ENCODE measurements at places on chromosomes 1 and 21.

GRCh38 chr1:94286864-94287437, 49.6 kb upstream of the ARHGAP29 start:
- H3K27ac ChIP-seq: no peak overlapping the region
- peaks cover 15% of the 10 kb centered on the region for H3K27me3 ChIP-seq
- H3K36me3 ChIP-seq: no peaks in the 10 kb centered on the region
- DNase-seq: no peak
- H3K4me3 ChIP-seq: no peak overlapping the region

DNA sequence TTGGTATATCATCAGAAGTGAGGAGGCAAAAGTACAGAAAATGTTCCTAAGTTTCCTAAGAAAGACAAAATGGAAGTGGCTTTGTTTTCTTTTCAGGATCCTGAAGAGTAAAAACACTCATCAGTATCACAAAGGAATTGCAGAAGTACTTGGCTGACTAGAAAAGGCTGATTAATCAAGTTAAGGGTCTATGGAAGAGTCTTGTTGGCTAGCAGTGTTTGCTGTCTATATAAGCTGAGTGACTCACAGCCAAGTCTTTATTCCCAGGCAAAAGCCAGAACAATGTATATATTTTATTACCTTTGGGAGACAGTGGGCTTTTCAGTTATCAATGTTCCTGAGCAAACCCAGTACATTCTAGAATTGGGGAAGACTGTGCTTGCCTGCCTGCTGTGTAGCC, 777.0 kb downstream of the PLA2G4A start:
- no peaks in the 10 kb centered on the region for H3K4me1 ChIP-seq
- H3K4me3 ChIP-seq: no peak overlapping the region
- no peaks in the 10 kb centered on the region for H3K36me3 ChIP-seq
- no peaks in the 10 kb centered on the region for H3K27me3 ChIP-seq

- H3K27ac ChIP-seq: no peak overlapping the region
- peaks cover 7% of the 10 kb centered on the region for H3K27me3 ChIP-seq
- DNase-seq: no peak
- H3K4me3 ChIP-seq: no peak overlapping the region
- H3K36me3 ChIP-seq: no peaks in the 10 kb centered on the region
Observed at GRCh38 chr1:55526716-55527115, 311.6 kb upstream of the USP24 start.

- no peaks in the 10 kb centered on the region for H3K4me1 ChIP-seq
- no peaks in the 10 kb centered on the region for H3K27me3 ChIP-seq
- H3K36me3 ChIP-seq: peaks cover 35% of the 10 kb centered on the region
- no peak overlapping the region for H3K27ac ChIP-seq
Observed at GRCh38 chr21:46388206-46388880, 64.4 kb downstream of the PCNT start.

GRCh38 chr1:8477166-8477982, 159.5 kb downstream of the SLC45A1 start:
- no peaks in the 10 kb centered on the region for H3K27me3 ChIP-seq
- H3K4me1 ChIP-seq: peaks cover 50% of the 10 kb centered on the region
- peaks cover 2% of the 10 kb centered on the region for H3K36me3 ChIP-seq

GRCh38 chr1:41977326-41977725, 58.6 kb upstream of the HIVEP3 start:
- peaks cover 20% of the 10 kb centered on the region for H3K4me1 ChIP-seq
- DNase-seq: no peak
- H3K36me3 ChIP-seq: no peaks in the 10 kb centered on the region
- no peaks in the 10 kb centered on the region for H3K27me3 ChIP-seq
- no peak overlapping the region for H3K4me3 ChIP-seq
- H3K27ac ChIP-seq: no peak overlapping the region

Data from activated CD8-positive, alpha-beta T cell treated with anti-CD3 and anti-CD28 coated beads for 36 hours (primary cell).